ENCODE measurements at places on chromosomes 3 and 15. TPM values are rescaled to one million over a fixed set of nuclear protein-coding genes. Genes with fewer than 3 reads are reported as not detected.

Gene SPTSSB
- not detected for total RNA-seq

Gene ISLR
- not detected for total RNA-seq

Gene NR2E3
- not detected for total RNA-seq

Gene BMF
- total RNA-seq, result 5.4 TPM

Gene CRABP1
- not detected for total RNA-seq

Gene SLC6A20
- 0.02 TPM for total RNA-seq

Gene SMARCC1
- total RNA-seq, result 33.5 TPM

Gene CCR9
- not detected for total RNA-seq

Gene SKOR1
- 0.12 TPM for total RNA-seq

Gene SLC27A2
- 43.0 TPM for total RNA-seq

Gene UPK1B
- 0.12 TPM for total RNA-seq
